Naive B cell (primary cell): ENCODE measurements at places on chromosomes 6 and 20.
A peak's percentile ranks its signal among the peaks of the same experiment; 100 is the strongest.

GRCh38 chr6:106913676-106914280 is 60.8 kb downstream of the CD24 start:
- no peak for DNase-seq
- H3K4me1 ChIP-seq, result peaks cover 7% of the 10 kb centered on the region
- H3K27ac ChIP-seq, result peak overlapping the region; percentile 28
- H3K36me3 ChIP-seq, result peaks cover 10% of the 10 kb centered on the region
- no peaks in the 10 kb centered on the region for H3K27me3 ChIP-seq

GRCh38 chr6:11460001-11460668 is 77.4 kb upstream of the TMEM170B start:
- H3K27ac ChIP-seq, result peak overlapping the region; percentile 97
- H3K4me1 ChIP-seq, result peaks cover 58% of the 10 kb centered on the region
- no peaks in the 10 kb centered on the region for H3K27me3 ChIP-seq
- no peaks in the 10 kb centered on the region for H3K36me3 ChIP-seq
- peak overlapping the region; percentile 85 for H3K4me3 ChIP-seq
- DNase-seq, result no peak

- H3K36me3 ChIP-seq, result no peaks in the 10 kb centered on the region
- no peak overlapping the region for H3K27ac ChIP-seq
- no peaks in the 10 kb centered on the region for H3K27me3 ChIP-seq
- no peaks in the 10 kb centered on the region for H3K4me1 ChIP-seq
- no peak overlapping the region for H3K4me3 ChIP-seq
Observed at GRCh38 chr6:121925024-121925423, 474.4 kb upstream of the HSF2 start.

DNA sequence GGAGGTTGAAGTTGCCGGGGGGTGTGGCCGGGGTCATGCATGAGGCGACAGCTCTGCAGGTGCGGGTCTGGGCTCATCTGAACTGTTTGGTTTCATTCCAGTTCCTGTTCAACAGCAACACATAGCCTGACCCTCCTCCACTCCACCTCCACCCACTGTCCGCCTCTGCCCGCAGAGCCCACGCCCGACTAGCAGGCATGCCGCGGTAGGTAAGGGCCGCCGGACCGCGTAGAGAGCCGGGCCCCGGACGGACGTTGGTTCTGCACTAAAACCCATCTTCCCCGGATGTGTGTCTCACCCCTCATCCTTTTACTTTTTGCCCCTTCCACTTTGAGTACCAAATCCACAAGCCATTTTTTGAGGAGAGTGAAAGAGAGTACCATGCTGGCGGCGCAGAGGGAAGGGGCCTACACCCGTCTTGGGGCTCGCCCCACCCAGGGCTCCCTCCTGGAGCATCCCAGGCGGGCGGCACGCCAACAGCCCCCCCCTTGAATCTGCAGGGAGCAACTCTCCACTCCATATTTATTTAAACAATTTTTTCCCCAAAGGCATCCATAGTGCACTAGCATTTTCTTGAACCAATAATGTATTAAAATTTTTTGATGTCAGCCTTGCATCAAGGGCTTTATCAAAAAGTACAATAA is 72.5 kb downstream of the PTPN1 start:
- peak overlapping the region; percentile 74 for H3K4me3 ChIP-seq
- peaks cover 29% of the 10 kb centered on the region for H3K4me1 ChIP-seq
- DNase-seq, result peak; percentile 65
- no peaks in the 10 kb centered on the region for H3K27me3 ChIP-seq
- H3K27ac ChIP-seq, result peak overlapping the region; percentile 93

DNA sequence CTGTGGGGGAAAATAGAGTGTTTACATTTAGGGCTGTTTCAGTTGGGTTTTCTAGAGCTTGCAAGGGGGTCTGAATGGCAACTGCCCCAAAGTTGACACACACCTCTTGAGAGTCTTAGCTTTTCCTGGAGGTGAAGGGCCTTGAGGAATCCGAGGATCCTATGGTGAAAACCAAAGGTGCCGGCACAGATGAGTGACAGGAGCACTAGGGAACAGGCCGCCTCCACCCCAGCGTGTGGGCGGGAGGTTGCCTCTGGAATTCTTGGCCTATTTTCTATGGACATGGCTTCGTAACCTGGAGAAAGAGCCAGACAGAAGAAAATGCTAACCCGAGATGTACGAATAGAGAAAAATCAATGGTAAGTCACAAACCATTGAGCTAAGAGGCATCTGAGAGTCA is 283.2 kb upstream of the FOXQ1 start:
- H3K27me3 ChIP-seq, result peaks cover 30% of the 10 kb centered on the region
- no peaks in the 10 kb centered on the region for H3K36me3 ChIP-seq
- no peaks in the 10 kb centered on the region for H3K4me1 ChIP-seq

DNA sequence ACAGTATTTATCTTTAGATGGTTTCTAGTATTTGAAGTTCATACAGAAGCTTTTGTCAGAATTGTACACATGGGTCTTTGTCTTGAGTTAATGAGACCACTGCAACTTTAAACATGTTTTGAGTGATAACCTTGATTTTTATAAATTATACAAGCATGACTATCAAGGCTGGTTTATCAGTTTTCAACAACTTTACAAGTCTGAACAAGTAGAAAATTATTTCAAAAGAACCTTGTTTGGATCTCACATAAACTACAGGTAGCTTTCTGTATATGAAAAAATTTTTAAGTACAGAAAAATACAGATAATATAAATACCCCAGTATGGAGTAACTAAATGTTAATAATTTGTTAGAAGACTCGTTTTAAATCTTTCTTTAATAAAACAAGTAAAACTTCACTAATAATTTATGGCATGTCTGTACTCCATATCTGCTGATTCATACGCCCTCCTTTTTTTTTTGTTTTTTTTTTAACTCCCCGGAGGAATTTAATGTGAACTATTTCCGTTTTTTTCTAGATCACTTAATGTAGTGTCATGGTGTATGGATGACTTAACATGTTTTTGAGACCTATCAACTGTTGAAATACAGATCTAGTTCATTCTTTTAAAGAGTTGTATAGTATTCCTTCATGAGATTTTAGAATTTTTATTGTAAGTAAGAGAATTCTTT is 18.3 kb downstream of the VAPB start:
- DNase-seq, result no peak
- H3K4me3 ChIP-seq, result no peak overlapping the region
